ENCODE measurements at places on chromosomes 3 and 15. TPM values are rescaled to one million over a fixed set of nuclear protein-coding genes. Genes with fewer than 3 reads are reported as not detected.

Gene SCG5
- total RNA-seq, result 91.9 TPM

- DNase-seq, result no peak
These were observed 167.2 kb upstream of the TSC22D2 start for GRCh38 chr3:150240891-150241290.

DNA sequence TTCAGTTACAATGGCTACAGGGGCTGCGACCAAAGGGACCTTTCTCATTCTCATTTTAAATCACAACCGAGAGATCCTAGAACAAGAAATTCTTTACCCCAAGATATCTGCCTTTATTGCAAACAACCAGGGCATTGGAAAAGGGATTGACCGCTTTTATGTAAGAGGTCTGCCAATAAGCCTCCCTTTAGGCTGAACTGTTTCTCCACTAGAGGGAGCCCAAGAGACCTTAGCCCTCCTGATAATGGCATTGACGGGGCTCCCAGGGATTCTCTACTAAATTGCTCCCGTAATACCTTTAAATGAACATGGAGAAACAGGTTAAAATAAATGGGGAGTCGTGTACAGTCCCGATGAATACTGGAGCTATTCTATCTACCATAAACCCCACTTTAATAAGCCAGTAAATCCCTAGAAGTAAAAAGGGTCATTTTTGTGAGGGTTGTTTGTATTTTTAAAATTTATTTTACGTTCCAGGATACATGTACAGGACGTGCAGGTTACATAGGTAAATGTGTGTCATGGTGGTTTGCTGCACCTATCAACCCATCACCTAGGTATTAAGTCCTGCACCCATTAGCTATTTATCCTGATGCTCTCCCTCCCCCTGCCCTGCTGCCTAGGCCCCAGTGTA, 7.5 kb upstream of the IGSF10 start:
- DNase-seq, result peak; percentile 64

GRCh38 chr3:66662894-66663293, 162.1 kb upstream of the LRIG1 start:
- DNase-seq, result no peak

- DNase-seq, result no peak
These were observed 82.3 kb upstream of the MFGE8 start for GRCh38 chr15:88995449-88995848.

Gene FAM174B
- 0.98 TPM for total RNA-seq

- no peak for DNase-seq
These were observed 164.7 kb upstream of the NR2F2 start for GRCh38 chr15:96165775-96166174.

DNA sequence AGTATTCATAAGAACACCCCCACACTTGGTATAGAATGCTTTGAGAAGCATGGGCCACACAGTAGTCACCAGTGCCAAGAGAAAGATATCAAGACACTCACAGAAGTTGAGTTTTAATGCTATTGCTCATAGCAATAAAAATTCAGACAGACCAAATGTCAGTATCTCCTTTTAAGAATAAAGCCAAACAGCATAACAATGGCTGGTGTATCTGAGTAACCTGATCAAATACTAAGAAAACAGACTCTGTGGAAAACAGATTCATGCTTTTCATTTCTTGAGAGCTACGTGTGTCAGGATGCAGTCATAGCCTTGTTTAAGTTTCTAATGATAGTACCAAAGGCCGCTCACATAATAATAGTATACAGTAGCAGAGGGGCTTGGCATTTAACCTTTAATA, 778.5 kb downstream of the MECOM start:
- no peak for DNase-seq

Gene IL12A
- 0.72 TPM for total RNA-seq

DNA sequence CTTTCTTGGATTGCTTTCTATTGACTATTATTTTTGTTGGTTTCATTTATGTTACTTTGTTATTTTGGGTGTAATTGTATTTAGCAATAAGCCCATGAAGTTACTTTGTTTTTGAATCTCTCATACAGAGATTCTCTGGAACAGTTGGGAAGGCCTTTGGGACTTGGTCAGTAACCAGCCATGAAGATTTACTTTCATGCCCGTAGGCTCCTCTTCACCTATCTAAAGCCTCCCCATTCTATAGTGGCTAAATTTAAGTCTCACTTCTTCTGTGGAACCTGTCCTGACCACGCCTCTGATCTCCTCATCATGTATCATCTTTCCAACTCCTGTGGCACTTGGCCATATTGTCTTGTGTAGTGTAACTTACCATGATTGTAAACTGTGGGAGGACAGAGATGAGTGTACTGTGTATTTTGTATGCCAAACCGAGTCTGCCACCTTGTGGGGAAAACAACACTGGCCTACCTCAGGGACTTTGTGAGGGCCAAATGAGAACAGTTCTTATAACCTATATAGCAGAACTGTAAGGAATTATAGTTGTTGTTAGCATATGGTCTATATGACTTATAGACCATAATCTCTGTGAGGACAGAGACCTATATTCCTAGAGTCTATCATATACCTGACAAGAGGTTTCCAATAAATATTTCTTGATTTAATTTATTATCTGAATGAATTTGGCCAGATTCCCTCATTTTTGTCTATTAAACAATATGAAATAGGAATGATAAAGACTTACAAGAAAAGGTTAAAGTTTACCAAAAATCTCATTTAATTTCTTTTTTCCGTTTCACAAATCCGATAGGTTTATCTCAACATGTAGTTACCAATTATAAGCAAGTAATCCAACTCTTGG, 75.0 kb downstream of the STARD9 start:
- DNase-seq, result peak; percentile 82

Gene SERINC4
- total RNA-seq, result not detected

DNA sequence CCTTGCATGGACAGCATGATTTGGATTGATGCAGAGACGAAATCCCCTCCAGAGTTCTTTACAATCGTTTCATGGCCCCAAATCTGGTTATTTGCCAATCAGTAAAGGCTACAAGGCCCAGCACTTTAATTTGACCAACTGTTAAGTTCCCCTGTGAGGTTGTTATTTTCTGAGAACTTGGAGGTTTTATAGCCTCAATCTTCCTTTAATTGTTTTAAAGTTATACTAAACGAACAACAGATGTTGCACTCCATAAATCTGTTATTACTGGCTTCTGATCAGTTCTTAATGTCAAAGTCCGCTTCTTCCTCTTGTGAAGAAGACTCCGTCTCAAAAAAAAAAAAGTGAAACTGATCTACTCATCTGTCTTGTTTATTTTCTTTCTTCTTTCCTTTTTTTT, 30.8 kb downstream of the LARP6 start:
- no peak for DNase-seq

- no peak for DNase-seq
These were observed 163.3 kb downstream of the SPATA16 start for GRCh38 chr3:172977696-172978095.

Gene SPCS1
- 209 TPM for total RNA-seq

- DNase-seq, result no peak
These were observed 1.4 kb upstream of the CPOX start for GRCh38 chr3:98594628-98595324.

DNA sequence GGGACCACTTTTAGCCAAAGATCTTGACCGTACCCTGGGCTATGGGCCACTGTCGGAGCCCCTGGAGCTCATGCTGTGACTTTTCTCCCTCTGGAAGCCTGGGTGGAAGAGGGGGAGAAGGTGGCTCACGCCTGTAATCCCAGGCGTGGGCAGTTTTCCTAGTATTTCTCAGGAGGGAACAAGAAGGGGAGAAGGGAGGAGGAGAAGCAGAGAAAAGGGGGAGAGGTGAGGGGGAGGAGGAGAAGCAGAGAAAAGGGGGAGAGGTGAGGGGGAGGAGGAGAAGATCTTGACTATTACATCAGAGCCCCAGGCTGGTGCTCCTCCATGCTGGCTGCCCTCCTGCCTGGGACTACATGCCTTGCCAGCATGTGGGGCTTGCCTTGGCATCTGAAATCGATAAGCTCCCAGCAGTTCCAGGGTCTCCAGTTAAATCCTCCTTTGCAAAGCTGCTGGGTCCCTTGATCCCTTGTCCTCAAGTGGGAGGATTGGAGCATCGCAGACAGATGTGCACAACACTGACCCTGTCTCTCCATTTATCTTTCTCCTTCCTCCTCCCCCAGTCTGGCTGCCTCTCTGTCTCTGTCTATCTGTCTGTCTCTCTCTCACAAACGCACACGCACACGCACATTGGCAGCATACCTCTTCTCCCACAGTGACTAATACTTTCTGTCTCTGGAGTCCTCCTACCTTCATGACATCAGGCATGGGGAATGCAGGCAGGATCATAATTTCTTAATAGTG, 41.6 kb downstream of the MRAS start:
- peak; percentile 90 for DNase-seq

Gene TGFBR2
- total RNA-seq, result 132 TPM

Gene SH3BP5
- 3.2 TPM for total RNA-seq

- DNase-seq, result no peak
These were observed 25.7 kb downstream of the CEP152 start for GRCh38 chr15:48785195-48785594.

GRCh38 chr3:52039846-52040245, 16.5 kb downstream of the DUSP7 start:
- peak; percentile 77 for DNase-seq

DNA sequence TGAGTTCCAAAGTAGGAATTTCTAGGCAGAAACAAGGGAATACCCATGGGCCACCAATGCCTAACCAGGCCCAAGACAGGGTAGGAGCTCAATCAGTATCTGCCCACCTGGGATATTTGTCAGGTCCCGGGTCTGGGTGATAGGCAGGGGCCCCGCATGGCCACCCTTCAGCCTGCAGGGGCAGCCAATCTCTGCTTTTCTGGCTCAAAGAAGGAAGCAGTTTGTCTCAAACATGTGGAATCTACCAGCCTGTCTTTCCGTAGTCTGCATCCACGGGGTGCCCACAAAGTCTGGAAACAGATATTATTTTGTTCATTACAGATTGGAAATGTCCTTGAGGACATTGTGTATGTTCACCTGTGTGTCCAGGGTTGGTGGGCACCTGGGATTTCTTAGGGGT, 56.2 kb downstream of the CEMIP start:
- DNase-seq, result no peak

Gene C3orf20
- total RNA-seq, result not detected

DNA sequence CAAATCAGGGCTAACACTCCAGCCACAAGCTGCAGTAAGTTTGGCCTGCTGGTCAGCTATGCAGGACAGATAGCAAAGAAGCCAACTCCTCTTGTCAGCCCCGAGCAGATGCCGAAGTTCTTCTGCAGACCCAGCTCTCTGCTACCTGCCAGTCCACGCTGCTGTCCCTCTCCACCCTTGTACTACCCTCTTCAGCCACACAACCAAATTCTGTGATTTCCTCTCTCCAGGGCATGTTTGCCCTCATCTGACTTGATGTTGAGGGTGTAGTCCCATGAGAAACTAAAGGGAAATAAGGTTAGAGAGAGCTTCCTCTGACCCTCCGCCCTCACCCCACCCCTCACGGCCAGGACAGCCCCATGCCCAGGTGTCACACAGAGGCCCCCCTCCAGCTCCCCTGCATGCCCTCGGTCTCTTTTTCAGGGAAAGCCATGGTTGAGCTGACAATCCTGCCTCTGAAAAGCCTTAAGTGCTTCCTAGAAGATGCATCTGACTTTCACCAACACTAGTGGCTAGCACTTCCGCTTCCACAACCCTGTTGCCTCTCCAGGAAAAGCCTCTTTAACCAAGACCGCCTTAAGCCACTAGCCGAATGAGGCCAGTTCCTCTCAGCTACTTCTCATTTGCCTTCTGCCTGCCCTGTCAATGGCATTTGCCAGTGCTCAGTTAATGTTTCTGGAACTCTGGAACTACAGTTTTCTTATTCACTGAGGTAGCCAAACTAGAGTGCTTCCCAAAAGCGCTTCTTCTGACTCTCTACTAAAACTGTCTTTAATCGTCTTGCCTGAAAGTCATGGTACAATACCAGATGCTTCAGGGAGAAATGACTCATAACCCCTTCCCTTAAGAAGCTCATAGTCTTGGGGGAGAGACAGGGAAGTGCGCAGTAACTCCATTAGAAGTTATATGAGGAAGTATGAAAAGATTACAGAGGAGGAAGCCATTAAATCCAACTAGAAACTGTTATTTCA, 300.4 kb upstream of the STT3B start:
- DNase-seq, result peak; percentile 64

DNA sequence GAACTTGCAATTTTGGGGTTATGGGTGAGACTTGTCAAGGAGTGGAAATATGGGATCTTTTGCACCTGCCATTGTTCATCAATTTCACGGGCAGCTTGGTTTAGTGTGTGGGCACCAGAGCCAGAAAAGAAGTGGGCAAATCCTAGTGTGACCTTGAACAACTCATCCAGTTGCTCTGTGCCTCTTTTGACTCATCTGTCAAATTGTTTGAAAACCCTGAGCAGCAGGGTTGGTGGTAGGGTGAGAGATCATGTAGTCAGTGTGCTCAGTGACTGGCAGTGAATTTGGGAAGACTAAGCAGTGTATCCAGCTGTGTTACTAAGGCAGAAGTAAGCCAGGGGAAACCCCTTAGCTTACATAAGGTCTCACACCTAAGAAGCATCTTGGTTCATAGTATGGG, 293.0 kb upstream of the TRIM42 start:
- DNase-seq, result no peak

DNA sequence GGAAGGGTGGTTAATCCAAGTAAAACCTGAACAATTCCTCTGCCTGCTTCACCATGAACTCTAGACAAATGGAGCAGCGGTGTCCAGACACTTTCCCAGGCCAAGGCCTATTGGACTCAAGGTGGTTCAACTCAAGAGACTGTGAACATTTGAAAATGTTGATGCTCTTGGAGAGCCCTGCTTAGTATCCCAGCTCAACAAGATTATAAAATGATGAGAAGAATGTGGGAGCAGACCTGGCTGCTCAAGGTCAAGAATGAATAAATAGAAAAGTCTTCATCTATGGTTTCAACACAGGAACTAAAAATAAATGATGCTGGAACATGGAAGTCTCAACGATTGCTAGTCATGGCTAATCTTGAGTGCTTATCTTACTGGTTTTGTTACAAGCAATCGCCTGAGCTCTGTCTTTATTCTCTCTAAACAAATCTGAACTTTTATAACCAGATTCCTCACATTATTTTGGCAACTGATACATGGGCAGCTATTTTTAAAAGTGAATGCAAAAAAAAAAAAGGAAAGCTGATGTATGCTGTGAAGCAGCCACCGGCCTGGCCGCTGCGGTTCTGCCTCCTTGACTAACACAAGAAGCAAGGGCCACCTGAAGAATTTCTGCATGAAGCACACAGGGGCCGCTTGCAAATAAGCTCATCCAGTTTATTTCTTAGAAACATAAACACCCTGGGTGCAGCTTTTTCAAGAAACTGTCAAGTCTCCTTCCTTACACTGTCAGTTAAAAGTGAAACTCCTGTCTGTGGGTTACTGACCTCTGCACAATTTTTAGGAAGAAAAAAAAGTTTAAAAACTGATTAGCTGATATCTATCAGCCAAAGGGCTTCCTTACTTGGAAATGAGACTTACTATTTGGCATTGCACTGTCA, 120.1 kb upstream of the ARHGEF3 start:
- DNase-seq, result no peak

DNA sequence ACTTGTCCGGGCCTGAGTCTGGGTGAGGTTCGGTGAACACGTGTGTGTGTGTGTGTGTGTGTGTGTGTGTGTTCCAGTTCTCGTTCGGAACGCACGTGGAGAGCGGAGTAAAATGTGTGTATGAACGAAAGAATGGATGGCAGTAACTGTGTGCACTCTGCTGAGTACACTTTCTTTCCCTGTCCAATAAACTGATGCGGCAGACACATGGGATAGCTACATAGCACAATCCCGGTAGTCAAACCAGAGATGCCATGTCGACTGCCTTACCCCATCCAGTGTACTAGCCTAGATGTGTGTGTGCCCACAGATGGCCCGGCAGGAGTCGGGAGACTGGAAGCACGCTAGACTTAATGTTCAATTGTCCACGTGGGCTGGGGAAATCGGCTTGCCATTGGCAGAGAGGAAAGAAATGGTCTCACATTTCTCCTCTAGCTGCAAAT, 507 bp upstream of the GOLIM4 start:
- peak; percentile 93 for DNase-seq

GRCh38 chr3:118544458-118544857, 490.2 kb downstream of the IGSF11 start:
- peak; percentile 33 for DNase-seq

Gene CHAC1
- total RNA-seq, result 9.5 TPM
